Mesenteric fat pad (tissue), 1 donor: ENCODE measurements at places on chromosomes 6 and 20.
A peak's percentile ranks its signal among the peaks of the same experiment; 100 is the strongest.

DNA sequence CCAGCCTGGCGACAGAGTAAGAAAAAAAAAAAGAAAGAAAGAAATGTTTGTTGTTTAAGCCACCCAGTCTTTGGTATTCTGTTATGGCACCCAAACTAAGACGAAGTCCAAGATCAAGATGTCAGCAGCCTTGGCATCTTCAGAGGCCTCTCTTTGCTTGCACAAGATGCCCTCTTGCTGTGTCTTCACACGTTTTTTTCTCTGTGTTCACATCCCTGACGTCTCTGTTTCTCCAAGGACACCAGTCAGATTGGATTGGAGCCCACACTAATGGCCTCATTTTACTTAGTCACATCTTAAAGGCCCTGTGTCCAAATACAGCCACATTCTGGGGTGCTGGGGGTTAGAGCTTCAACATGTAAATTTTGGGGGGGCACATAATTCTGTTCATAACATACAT, 380.9 kb downstream of the GJA1 start:
- DNase-seq, result no peak

DNA sequence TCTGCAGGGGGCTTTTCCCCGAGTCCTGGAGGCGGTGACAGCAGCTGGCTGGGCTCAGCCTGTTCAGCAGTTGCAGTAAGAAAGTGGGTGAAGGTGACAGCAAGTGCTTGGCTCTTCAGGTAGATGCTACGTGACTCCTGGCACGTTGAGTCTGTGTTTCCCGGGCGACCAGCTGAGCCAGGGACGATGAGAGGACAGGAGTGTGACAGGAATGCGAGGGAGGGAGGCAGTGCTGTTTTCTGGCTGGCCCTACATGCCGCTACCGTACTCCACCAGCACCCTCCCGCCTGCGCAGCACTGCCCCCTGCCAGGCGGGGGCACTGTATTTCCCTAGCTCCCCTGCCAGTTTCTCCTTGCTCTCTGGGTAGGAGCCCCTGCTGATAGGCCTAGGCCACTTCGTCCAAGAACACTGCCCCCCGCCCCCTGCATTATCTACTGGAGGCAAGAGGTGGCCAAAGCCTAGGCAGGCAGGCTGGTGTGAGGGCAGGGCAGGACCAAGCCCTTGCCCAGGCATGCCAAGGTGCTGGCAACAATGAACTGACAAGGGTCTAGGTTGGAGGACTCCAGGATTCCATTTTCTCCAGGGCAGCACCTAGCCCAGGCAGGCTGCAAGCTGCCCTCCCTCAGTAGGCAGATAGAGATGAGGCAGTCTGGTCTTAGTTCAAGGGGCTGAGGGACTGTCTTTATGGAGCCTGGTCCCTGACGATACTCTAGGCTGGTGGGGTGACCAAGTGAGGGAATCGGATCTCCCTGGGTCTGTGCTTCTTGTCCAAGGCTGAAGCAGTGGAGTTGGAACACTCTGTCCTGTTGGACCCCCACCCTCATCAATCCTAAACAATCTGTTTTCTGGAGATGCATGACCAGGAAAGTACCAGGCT, 19.2 kb downstream of the MRPS18A start:
- no peak for DNase-seq

GRCh38 chr6:54029187-54029586, 82.1 kb upstream of the MLIP start:
- no peak for DNase-seq

GRCh38 chr6:166259296-166259977, 48.8 kb downstream of the PRR18 start:
- no peak for DNase-seq

DNA sequence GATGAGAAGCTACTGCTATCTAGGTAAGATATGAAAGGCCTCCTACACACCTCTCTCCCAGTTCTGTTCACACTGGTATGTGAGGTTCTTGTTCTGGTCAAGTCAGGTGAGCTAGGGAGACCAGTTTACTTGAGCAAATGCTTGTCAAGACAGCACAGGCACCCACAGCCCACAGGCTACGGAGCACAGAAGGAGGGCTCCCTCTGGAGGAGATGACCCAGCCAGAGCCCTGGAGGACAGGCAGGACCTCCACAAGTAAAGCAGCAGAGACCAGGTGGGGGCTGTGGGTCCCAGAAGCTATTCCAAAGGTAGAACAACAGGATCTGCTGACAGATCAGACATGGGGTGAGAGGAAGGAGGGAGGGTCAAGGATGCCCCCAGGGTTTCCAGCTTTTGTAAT, 13.2 kb downstream of the MMP24OS start:
- no peak for DNase-seq

DNA sequence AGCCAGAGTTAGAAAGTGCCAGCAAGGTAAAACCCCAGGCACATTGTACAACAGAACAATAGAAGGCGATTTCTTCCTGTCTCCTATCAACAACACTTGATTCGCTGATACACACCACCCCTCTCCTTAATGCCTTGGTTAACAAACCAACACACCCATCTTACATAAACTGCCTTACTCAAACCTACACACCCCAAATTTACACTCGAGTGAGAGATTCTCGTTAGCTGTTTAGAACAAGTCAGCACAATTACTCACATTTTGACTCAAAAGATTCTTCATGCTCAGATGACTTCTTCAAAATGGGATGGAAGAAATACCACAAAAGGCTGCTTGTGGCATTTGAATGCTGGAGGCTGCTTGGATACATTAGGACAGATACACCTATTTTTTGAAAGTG, 80.0 kb upstream of the FOXQ1 start:
- no peak for DNase-seq

DNA sequence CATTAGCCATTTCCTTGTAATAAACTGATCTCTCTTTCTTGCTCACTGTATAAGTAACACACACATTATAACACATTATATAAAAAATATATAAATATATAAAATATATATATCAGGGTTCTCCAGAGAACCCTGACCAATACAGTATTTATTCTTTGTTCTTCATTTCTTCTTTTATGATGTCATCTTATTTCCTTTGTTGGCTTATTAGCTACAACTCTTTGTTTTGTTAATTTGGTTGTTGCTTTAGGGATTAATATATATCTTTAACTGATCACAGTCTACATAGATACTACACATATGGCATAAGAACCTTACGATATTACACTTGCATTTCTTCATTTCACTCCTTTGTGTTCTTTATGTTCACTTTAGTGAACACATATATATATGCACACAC, 14.7 kb upstream of the OPN5 start:
- DNase-seq, result no peak

DNA sequence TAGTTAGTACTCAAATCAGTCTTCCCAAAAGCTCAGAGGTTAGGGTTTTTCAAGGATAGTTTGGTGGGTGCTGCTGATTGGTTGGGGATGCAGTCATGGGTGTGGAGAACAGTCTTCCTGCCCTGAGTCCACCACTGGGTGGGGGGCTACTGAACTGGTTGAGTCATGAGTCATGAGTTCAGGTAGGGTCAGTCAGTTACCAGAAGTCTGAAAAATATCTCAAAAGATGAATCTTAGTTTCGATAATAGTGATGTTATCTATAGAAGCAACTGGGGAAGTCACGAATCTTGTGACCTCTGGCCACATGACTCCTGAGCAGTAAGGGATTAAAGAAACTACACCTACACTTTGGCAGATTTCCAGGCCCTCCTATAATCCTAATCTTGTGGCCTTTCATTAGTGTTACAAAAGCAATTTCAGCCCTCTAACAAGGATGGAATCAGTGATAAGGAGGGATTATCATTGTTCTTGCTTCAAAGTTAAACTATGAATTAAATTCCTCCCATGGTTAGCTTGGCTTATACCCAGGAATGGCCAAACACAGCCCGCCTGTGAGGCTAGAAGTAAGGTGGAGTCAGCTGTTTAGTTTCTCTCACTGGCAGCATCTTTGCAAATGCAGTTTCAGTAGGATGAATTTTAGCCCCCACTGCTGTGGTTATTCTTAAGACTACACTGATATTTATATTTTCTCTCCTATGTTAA, 33.3 kb upstream of the NKAIN2 start:
- no peak for DNase-seq

DNA sequence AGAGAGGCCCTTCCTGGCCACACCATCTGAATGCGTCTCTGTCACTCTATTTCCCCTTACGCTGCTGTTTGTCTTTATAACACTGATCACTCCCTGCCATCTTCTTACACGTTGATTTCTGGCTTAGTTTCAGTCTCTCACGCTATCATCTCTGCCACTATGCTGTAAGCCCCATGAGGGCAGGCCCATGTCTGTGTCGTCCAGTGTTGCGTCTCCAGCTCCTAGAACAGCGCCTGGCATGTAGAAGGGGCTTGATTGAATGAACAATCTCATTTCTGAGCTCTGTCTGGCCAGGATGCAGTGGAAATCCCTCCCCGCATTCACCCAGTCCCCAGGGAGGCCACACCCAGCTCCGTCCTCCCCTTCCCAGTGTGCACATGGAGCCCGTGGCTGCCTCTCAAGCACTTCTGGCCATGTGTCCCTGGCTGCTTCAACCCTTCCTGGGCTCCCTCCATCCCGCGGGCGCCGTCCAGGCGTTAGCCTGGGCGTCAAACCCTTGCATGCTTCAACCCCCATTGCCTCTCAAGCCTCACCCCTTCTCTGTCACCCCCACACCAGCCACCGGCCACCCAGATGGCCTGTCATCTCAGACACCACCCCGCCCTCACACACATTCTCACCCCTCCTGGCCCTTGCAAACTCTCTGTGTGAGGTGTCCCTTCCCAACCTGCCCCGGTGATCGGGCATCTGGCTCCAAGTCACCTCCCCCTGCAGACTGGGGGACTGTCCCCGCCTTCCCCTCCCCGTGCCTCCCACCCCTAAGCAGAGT, 71.1 kb downstream of the SRC start:
- no peak for DNase-seq

- DNase-seq, result no peak
These were observed 3.3 kb upstream of the ACSS1 start for GRCh38 chr20:25061103-25061799.

GRCh38 chr6:39947611-39948068, 13.4 kb upstream of the MOCS1 start:
- DNase-seq, result no peak

GRCh38 chr20:48695255-48695654, 132.5 kb downstream of the PREX1 start:
- no peak for DNase-seq

- no peak for DNase-seq
These were observed 707.8 kb upstream of the FLRT3 start for GRCh38 chr20:15045246-15045645.

DNA sequence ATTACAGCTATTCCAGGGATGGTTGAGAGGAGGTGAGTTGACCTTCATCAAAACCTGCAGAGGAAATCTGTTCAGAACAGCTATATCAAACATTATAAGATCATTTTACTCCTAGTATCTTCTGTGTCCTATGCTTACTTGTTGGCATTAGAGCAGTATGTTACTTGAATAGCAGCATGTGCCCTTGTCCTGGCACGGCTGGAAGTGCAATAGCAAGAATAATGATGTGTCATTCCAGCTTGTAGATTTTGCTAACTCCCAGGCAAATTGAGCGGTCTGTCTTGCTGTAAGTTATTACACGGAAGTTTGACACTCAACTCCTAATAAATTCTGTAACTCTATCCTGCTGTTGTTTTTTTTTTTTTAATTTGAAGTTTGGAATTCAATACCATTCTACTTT, 385.5 kb downstream of the TENT5A start:
- no peak for DNase-seq

GRCh38 chr20:34558320-34559218, at the start of gene MAP1LC3A:
MAP1LC3A (plus strand) TSS chr20:34558718; CDS start chr20:34558869, 151 bp downstream.
- peak; percentile 99 for DNase-seq

- no peak for DNase-seq
These were observed 31.3 kb downstream of the BCAS4 start for GRCh38 chr20:50826121-50826520.

DNA sequence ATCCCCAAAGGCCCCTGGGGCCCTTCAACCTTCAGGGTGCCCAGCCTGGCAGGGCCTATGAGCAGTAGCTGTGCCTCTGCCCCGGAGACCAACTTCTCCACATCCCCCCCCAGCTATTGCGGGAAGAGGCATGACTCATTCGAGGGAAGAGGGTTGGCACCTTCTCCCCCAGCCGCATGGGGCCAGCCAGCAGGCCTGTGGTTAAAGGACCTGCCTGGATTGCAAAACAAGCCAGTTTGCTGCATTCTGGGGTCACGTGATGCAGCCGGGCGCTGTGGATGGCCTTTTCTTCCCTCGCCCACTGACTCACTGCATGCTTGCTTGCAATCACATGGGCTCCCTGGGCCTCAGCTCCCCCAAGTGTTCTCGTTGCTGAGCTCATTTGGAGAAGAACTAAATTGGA, 182.5 kb downstream of the MAFB start:
- DNase-seq, result peak; percentile 94

- no peak for DNase-seq
These were observed 181.6 kb upstream of the RGS17 start for GRCh38 chr6:153312634-153313033.

GRCh38 chr6:27591699-27592480, 119.0 kb upstream of the ZNF184 start:
- DNase-seq, result no peak

- DNase-seq, result no peak
These were observed 31.1 kb downstream of the LAMA2 start for GRCh38 chr6:128914051-128914450.

GRCh38 chr6:162688751-162689345, 38.7 kb downstream of the PRKN start:
- DNase-seq, result no peak

DNA sequence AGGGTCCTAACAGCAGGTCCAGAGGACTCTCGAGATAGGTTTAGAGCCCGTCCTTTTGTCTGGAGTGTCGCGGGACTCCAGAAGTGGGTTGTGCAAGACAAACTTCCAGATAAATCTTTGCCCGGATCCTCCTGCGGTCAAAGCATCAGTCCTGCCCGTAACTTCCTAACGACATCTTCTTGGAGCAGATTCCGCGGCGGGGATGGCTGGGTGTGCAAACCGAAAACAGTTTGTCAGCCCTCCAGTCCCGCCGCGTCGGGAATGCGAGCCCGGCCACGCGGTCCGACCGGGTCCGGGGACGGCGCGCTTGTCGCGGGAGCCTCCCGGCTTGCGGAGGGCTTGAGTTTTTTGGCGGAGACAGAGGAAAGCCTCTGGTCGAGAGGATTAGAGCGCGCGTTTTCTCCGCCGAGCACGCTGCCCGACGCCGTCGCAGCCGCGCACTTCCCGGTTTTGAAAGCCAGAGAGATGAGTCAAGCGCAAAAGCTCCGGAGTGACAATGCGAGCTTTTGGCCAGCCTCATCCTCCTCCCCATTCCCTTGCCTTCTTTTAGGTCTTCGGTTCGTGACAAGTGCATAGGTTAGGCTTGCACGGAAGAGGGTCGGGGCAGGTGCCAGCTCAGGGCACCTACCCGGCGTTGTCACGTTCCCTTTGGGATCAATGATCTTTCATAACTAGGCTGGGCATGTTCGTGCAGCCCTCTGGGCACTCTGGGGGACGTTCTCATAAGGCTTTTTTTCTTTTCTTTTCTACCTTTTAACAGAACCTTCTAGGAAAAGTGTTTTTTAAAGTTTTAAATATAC, 91.3 kb upstream of the PRDM1 start:
- no peak for DNase-seq

- no peak for DNase-seq
These were observed 87.2 kb downstream of the BMP7 start for GRCh38 chr20:57179265-57179664.

- DNase-seq, result no peak
These were observed 307.6 kb upstream of the FERMT1 start for GRCh38 chr20:6430381-6430780.
